ENCODE measurements at places on chromosomes 12 and 14.

DNA sequence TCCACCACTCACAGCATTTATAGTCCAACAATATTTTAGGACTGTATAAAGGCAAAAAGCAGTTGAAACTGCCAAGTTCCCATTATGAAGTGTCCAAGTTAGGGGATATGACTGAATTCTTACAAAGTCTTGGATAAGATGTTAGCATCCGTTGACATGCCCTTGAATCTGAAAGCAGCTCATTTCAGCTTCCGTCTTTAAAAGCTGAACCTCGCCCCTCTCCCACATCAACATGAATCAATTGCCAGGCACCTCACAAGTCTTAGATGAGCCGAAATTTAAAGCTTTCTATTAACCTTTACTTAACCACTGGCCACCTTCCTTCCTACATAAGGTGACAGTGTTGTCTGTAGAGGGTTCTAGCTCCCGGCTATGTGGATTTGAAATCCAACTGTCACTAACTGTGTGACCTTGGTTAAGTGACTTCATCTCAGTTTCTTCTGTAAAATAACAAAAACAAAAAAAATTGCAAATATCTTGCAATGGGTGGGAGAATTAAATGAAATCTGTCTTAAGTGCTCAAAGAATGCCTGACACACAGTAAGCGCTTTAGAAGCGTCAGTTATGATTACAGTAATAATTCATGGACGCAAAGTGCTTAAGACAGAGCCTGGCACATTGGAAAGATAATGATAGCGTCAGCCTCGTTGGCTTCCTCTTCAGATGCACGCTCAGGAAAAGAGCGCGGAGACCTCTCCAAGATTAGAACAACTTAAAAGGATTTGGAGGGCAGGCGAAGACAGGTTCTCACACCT is 1.2 kb downstream of the PPP1CC start:
- DNase-seq: peak; percentile 42

- DNase-seq: no peak
Observed at GRCh38 chr12:32995623-32996022, 99.0 kb upstream of the PKP2 start.

- no peak for DNase-seq
Observed at GRCh38 chr12:65814038-65814437, 10.2 kb upstream of the HMGA2 start.

DNA sequence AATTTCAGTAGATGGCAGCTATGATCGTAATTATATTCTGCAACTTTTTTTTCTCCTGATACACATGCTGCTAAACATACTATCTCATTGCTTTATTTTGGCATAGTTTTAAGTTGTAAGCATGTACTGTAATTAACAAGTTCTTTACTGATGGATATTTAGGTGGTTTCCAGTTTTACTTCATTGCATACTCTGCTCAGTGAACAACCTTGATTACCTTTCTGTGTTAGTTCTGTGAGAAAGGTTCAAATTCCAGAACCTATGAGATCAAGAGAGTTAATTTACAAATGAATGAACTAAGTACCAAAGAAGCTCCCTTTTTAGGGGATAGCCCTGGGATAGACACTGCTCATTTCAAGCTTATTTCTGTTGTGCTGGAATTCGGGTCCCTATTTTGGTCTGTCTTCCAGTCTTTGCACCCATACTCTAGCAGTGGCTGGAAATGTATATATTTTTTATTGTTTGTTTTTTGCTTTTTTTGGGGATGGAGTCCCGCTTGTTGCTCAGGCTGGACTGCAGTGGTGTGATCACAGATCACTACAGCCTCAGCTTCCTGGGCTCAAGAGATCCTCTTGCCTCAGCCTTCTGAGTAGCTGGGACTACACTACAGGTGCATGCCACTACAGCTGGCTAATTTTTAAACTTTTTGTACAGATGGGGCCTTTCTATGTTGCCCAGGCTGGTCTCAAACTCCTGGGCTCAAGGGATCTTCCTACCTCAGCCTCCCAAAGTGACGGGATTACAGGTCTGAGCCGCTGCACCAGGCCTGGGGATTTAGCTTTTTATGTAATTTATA is 10.6 kb downstream of the PAPOLA start:
- DNase-seq: no peak

DNA sequence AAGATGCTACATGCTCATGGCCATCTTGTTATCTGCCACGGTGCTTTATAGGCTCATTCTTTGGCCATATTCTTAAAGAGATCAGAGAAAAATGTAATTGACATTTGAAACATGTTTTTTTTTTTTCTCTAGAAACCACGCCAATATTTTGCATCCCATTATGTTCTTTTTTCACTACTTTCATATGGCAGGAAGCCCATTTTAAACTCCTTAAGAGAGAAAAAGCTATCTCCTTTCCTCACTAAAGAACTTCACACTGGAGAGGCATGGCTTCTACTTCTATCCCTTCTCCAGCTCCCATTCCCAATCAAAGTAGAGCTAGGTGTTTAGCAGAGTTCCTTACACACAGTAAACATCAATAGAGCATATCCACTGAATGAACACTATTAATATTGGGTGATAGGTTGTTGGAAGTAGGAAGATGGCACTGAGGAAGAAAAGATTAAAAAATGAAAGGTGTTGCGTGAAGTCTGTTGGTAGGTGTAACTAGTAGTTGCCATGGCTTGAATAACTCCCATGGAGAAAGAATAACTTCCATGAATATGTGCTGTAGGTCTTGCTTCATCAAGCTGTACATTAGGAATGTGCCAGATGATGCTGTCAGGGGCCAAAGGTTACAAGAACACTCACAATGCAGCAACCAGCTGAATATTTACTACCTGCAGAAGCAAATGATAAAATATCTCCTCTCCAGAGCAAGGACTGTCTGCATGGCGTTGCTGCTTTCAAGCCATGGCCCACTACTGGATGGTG is 178.8 kb downstream of the STXBP6 start:
- no peak for DNase-seq

- DNase-seq: no peak
Observed at GRCh38 chr14:22535126-22535525, 53.9 kb downstream of the DAD1 start.

DNA sequence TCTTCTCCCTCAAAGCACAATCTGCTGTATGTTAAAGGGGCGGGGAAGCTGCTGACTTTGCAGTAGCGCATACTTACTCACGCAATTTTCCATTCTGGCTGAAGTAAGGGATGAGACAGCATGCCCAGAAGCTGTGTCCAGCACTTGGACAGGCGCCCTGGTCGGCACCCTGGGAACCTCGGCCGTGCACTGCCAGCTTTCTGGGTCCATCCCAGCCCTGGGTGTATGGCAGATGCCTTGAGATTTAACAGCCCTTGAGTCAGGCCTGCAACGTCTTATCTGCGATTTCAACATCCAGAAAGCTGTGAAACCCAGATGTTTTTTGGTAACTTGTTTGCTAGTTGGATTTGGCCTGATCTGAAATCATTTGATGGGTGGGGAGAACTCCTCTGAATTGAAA is 16.1 kb downstream of the EML1 start:
- peak; percentile 25 for DNase-seq

DNA sequence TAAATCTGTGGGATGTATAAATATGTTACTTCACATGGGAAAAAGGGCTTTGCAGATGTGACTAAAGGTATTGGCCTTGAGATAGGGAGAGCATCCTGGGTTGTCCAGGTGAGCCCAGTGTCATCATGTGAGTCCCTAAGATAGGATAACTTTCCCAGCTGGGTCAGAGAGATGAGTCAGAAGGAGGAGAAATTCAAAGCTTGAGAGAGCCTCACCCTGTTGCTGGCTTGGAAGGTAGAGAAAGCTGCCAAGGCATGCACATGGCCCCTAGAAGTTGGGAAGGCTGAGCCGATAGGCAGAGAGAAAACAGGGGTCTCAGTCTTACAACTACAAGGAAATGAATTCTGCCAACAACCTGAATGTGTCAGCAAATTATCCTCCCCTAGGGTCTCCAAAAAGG is 213.0 kb downstream of the ADGRD1 start:
- no peak for DNase-seq

GRCh38 chr12:132228476-132229192 is 84.4 kb downstream of the NOC4L start:
- no peak for DNase-seq

- peak; percentile 78 for DNase-seq
Observed at GRCh38 chr12:66516133-66516532, 162.7 kb downstream of the GRIP1 start.

DNA sequence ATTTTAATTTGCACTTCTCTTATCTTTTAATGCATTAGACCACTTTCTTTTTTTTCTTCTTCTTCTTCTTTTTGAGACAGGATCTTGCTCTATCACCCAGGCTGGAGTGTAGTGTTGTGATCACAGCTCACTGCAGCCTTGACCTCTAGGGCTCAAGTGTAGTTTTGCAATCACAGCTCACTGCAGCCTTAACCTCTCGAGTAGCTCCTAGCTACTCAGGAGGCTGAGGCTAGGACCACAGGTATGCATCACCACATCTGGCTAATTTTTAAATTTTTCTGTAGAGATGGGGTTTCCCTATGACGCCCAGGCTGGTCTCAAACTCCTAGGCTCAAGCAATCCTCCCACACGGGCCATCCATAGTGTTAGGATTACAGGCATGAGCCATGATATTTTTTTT is 12.7 kb downstream of the TMED8 start:
- no peak for DNase-seq

DNA sequence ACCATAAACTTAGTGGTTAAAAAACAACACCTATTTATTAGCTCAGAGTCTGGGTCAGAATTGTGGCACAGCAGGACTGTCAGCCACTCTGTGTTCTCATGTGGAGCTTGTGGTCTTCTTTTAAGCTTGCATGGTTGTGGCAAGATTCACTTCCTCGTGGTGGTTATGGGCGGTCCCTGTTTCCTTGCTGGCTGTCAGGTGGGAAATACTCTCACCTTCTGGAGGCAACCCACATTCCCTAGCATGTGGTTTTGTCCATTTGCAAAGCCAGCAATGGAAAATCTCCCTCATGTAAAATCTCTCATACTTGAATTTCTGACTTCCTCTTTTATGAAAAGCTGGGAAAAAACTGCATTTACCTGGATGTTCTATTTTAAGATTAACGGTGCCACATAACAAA is 229.8 kb downstream of the ALX1 start:
- DNase-seq: peak; percentile 36

GRCh38 chr14:65225299-65226159 is 123.2 kb upstream of the MAX start:
- DNase-seq: no peak

DNA sequence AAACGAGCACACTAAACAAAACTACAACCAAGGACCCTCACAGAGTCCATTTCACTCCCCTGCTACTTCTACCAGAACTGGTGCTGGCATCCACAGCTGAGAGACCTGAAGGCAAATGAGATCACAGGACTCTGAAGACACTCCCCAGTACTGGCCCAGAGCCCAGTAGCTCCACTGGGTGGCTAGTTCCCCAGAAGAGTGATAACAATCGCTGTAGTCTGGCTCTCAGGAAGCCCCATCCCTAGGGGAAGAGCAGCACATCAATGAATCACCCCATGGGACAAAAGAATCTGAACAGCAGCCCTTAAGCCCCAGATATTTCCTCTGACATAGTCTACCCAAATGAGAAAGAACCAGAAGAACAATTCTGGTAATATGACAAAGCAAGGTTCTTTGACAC is 190.7 kb upstream of the BMP4 start:
- DNase-seq: peak; percentile 81

DNA sequence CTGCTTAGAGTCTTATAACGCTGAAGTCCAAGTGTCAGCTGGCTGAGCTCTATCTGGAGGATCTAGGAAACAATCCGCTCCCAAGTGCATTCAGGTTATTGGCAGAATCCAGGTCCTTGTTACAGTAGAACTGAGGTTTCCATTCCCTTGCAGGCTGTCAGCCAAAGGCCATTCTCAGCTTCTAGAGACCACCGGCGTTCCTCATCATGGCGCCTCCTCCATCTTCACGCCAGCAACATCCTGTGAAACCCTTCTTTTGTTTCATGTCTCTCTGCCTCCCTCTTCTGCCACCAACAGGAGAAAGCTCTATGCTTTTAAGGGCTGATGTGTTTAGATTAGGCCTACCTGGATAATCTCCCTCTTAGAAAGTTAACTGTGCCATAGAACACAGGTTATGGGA is 133.0 kb upstream of the RASSF8 start:
- no peak for DNase-seq

- DNase-seq: no peak
Observed at GRCh38 chr12:93772003-93772700, 95.0 kb downstream of the CRADD start.

DNA sequence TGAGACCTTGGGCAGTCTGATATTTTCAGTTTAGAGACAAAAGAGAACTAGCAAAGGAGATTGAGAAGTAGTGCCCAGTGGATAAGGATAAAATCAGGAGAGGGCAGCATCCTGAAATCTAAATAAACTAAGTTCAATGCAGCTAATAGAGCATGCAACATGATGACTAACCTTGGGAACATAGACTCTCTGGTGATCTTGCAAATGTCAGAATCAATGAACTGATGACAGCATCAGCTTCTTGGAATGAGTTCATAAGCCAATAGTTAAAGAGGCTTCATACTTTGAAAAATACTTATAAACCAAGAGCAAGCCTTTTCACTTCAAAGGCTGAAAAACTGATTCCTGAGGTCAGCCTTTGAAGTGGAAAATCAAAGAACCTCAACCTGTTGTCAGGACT is 8.2 kb downstream of the TAS2R19 start:
- DNase-seq: peak; percentile 44
